ENCODE measurements at places on chromosomes 2 and 18.

GRCh38 chr2:176356251-176356650 is 87.0 kb downstream of the MTX2 start:
- DNase-seq: no peak

GRCh38 chr2:34069604-34070003 is 470.5 kb upstream of the FAM98A start:
- no peak for DNase-seq

GRCh38 chr2:126306539-126306938 is 349.4 kb upstream of the GYPC start:
- DNase-seq: no peak

GRCh38 chr2:74845217-74845751 is 11.4 kb downstream of the HK2 start:
- DNase-seq: peak; percentile 58

DNA sequence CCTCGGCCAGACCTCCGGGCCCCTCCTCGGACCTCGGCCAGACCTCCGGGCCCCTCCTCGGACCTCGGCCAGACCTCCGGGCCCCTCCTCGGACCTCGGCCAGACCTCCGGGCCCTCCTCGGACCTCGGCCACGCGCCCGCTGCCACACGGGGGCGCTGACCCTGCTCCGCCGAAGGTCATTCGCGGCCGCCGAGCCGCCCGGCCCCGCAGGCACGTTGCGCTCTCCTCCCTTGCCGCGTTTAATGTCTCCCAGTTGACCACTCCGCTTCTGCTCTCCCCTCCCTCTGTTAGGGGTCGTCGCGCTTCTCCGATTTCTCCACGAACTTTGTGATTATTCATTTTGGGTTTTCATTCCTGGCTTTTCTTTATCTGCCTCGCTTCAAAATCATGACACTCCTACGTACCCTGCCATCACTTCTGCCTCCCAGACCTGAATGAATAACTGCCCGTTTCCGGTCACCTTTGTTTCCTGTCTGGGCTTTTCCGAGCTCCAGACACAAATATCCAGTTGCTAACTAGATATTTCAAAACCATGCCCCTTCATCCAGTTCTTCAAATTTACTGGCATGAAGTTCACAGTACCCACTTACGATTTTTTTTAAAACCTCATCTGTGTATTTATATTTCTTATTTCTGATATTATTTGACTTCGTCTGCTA is 14.8 kb upstream of the COLEC12 start:
- DNase-seq: no peak

GRCh38 chr2:219001577-219002394 is 8.6 kb upstream of the CRYBA2 start:
- peak; percentile 91 for DNase-seq

DNA sequence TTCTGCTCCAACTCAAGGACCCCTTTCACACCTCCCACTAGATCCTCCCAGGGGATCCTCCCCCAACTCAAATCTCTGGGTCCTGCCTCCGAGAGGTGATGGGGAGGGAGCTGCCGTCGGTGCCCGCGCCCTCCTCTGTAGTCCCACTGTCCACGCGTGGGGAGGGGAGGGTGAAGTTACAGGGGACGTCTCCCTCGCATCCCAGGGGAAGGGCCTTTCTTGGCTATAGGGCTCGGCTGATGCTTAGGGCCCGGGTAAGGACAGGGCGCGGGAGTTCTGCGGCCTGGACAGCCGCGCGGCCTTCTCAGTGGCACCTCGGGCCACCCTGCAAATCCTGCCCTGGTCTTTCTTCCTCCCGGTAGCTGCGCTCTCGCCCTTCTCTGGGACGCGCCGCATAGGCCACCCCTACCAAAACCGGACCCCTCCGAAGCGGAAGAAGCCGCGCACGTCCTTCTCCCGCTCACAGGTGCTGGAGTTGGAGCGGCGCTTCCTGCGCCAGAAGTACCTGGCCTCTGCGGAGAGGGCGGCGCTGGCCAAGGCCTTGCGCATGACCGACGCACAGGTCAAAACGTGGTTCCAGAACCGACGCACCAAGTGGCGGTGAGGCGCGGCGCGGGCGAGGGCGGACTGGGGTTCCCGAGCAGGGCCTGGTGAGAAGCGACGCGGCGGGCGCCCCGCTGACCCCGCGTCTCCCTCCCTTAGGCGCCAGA is 1.2 kb downstream of the TLX2 start:
- DNase-seq: no peak

DNA sequence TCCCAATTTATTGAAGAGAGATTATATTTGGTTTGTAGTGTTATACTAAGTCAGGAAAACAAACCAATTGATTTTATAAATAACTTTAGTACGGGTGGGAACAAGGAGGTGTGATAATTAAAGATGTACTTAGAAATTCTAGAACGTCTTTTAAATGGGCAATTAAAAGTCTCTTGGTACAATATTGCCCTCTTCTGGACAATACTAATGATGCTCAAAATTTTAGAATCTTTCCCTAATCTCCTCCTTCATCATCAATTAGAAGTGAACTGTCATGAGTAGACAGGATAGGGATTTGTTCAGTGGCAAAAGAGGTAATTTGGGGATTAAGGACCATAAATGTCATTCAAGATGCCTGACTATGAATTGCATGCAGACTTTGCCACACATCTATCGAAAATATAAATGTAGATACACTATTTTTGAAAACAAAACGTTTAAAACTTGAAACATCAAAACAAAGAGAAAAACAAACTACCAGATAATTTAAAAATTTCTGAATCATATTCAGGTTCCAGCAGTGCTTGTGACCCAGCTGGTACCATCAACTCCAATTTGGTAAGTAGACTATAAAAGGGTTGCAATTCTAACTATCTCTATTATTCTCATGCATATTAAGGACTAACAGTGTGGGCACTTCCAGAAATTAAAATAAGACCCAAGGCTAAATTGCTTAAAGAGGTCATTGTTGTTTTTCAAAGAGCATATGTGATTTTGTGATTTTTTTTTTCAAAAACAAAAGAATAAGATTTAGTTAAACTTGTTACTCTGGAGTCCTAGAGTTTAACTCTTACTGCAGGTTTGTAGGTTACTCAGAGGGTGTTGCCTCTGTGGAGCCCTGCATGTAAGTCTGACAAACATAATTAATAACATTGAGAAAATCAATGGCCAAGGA is 123.5 kb downstream of the LAMA3 start:
- no peak for DNase-seq
